T follicular helper cell (primary cell): ENCODE measurements at places on chromosomes 4 and X.
A peak's percentile ranks its signal among the peaks of the same experiment; 100 is the strongest.

DNA sequence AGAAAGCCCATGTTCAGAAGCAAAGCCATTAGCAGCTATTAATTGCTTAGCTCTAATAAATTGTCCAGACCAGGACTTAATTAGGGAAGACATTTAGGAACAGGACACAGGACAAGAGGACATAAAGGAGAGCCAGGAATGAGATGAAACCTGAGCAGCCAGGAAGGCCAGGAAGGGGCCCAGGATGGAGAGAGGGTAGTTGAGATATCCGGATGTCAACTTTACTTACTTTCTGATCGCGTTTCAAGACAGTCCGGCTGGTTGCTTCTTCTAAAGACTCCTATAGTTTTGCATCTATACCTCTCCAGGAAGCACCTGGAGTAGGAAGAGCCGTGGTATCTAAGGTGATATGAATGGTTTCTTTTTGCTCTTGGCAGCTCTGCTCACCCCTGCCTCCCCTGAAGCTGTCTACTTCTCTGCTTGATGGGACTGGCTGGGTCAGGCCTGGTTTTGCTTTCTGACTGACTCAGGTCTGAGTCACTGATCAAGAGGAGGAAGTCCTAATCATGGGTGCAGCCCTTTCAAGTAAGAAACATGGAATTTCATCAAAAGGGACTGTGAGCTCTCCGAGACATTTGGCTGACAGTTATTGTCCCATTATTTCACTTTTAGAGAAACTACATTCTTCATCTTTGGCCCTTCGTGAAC lies 733.3 kb downstream of the RPA4 start:
- no peak for DNase-seq

- no peak for DNase-seq
These were observed 23.7 kb upstream of the FAM47B start for GRCh38 chrX:34918856-34919255.

DNA sequence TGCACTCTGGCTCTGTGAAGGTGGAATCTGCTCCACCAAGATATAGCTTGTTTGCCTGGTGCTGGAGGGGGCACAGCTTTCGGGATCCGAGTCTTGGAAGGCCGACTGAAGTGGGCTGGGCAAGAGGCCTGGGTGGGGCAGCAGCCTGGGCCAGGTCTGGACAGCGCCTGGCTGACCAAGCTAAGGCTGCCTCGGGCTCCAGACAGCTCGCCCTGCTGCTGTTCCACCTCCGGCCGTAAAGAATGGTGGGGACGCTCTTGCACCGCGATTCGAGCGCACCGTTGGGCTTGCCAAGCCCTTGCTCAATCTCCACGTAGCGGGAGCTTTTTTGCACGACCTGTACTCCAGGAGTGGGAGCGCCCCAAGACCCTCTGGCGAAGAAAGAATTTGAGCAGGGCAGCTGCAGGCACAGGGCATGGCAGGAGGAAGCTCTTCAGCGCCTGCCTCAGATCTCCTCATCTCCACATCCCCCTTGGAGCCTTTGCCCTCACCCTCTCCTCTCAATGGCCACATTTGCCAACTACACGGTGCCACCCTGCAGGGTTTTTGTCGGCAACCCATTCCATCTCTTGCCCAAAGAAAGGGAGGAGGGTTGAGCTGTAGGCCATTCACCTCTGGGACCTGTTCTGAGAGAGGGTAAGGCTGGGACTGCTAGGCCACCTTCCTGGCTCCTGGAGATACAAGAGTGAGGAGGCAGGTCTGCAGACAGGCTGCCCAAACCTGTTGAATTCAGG lies 18.9 kb downstream of the CNGA2 start:
- DNase-seq = no peak

DNA sequence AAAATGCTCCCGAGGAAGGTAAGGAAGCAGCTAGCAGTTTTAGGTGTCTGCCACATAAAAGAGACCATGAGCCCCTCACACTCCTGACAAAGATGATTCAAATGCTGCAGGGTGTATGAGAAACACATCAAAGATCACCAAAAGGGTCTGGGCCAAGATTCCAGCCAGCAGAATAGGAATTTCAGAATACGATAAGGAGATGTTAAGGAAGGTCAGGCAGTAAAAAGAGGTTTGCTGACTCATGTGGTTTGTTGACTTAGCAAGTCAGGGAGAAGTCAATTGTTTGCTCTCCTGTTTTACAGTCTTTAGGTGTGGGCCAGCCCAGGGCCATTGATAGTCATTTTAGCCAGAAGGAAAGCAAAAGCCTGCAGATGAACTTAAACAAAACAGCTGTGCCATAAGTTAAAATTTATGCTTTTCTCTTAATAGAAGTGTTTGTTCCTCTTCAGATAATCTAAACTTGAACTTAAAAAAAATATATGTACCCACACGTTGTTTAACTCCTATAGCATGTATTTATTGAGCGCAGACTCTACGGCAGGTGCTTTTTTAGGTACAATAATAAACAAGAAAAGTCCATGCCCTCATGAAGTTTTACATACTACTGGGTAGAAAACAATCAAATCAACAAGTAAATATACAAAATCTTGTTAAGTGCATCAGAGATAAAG lies 115.6 kb downstream of the CAMK2D start:
- no peak for DNase-seq

DNA sequence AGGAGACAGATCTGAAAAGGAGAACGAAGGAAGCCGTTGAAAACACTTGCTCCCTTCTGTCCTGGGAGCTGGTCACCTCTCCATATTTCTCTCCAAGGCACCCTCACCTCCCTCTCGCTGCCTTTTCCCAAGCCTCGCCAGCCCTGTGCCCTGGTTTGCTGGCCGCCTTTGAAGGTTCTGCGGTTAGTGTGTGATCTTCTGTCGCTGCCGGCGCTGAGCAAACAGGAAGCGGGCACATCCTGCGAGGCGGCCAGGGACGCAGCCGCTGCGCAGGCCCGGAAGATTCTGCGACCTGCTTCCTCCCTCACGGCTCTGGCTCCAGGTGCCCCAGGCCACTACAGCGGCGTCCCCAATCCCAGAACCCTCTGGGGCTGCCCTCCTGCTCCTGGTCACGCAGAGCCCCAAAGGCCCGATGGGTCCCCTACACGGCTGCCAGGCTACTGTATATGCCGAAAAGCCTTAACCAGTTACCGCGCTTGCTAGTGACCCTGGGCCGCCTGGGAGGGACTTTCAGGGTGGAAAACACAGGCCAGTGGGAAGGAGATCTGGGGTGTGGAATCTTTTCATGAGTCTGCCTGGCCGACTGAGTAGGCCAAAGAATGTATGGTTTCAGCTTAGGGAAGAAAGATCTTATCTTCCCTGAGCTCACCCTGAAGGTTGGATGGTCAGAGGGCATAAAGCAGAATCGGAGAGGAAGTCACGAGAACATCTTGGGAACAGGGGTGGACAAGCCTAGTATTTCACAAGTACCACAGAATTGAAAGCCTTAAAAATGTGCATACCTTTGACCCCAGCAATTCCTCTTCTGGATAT lies 2.3 kb upstream of the SASH3 start:
- DNase-seq = peak; percentile 66
